ENCODE measurements at places on chromosomes 6 and 20.

DNA sequence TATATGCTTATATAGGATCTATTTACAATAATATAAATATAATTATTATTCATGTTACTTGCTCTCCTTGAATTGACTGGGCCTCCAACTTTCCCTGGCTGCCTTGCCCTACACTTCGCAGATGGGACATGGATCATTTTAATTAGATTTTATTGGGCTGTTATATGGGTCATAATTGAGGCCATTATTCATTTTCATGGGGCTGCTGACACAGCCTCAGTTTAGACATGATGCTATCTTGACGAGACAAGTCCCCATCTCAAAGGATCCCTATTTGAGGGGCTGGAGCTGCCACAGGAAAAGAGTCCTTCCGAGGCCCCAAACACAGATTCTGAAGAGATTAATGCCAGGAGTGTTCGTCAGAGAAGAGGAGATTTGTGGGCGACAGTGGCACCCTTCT, 170.4 kb downstream of the DHX35 start:
- DNase-seq = no peak

DNA sequence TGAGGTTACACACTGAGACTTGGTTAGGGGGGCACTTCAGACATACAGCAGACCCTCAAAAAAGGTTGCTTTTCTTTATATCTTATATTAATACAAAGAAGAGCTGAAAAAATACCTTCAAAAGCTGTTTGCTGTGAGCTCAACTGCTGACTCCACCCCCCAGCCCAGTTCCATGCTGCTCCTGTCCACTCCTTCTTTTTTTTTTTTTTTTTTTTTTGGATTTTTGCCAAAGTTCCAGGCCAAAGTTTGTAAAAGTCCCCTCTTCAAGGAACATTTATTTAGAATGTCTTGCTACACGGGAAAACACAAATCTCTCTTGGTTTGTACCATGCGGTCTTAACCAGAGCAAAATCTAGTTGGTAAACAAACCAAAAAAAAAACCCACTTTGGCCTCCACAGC, 85.3 kb upstream of the AKAP12 start:
- no peak for DNase-seq

DNA sequence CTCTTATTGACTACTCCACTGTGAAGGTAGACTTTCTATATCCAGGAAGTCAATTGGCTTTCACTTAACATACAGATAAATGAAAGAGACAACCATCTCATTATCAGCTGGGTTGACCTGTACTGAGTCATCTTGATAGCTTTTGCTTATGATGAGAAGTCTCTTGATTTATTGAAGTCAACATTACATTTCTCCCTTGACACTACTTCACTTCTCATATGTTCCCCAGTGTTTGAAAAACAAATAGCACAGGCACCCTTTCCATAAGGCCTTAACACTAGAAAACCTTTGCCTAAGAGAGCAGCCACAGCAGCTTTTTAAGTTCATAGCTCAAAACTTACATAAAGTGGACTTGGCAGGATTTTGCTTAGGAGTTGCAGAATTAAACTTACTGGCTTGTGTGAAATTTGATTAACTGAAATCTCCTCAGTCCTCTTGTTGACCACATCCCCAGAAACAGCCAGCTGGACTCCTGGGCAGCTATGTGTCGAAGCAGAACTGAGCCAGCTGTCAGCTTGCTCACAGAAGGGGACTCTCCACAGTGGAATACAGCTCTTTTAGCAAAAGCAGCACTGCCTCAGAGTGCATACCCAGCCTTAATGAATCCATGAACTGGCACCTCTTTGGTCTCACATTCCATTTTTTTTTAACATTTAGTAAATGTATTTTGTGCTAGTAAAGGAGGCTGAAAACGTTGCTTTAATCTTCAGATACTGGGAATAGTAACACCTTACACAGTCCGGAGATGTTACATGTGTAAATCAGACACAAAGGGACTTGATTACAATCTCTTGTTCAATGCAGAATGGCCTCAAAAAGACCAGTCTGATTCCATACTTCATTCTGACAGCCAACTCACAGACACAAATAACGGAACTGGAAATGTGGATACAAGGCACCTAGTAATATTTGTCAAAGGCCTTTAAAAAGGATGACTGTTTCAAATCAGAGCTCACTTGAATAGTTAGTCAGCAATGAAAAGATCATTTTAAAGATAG, 1532.7 kb downstream of the HACE1 start:
- DNase-seq = no peak

DNA sequence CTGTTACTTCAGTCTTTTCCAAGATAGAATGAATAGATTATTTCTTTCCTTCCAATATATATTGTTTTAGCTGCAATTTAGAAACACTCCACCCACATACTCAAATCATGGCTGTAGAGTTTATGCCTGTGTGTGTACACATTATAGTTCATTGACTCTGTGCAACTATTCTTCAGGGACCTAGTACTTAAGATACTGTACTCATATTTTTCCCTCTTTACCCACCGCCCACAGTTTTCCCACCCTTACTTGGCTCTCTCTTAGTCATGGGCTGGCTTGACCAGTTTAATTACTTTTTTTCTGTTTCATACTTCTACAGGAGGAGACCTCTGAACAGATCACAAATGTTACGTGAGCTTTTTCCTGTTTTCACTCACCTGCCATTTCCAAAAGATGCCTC, 30.4 kb downstream of the C6orf89 start:
- no peak for DNase-seq

GRCh38 chr6:43264599-43265145, 21.4 kb downstream of the TTBK1 start:
- DNase-seq = no peak

DNA sequence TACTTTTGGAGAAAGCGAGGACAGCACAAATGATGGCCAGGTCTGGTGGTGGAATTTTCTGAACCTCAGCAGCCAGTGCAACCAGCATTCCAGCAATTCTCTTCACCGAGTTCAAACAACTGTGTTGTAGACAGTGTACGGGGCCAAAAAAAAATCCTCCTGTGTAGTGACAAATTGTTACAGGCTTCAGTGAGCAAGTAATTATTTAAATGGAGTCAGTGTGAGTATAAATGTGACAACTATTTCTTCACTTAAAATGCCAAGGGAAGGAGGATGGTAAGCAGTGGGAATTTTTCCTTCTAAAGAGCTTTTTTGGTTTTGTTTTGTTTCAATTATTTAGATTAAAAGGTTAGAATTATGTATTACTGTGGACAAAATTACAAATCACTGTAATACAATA, 154.1 kb downstream of the TMEM242 start:
- DNase-seq = no peak

- no peak for DNase-seq
Observed at GRCh38 chr6:38976801-38977500, 71.6 kb upstream of the GLP1R start.

DNA sequence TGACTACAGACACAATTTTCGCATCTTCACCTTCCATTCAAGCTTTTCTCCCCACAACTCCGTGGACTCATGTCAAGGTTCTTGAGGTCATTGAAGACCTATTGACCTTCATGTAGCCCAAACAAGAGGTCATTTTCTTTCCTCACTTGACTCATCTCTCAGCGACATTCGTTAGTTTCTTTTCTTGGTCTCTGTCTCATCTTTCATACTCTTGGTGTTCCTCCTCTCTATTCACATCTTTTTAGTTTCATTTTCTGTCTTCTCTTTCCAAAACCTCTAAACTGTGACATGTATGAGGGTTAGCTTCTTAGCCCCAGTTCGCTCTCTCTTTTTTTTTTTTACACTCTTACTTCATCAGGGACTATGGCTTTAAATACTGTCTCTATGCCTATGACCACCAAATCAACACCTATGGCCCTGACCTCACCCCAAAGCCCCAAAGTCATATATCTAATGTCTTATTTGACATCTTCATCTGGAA, 128.6 kb upstream of the BACH2 start:
- no peak for DNase-seq

- DNase-seq = no peak
Observed at GRCh38 chr6:12232339-12232738, 57.8 kb upstream of the EDN1 start.

DNA sequence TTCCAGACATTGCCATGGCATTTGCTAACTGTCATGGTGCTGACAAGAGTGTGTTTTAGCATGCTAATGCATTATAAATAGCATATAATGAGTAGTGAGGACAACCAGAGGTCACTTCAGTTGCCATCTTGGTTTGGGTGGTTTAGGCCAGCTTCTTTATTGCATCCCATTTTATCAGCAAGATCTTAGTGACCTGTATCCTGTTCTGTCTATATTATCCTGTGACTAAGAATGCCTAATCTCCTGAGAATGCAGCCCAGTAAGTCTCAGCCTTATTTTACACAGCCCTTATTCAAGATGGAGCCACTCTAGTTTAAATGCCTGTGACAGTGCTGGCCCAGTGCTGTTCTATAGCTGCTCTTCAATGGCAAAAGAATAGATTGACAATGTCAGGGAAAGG, 781.0 kb upstream of the ADGRB3 start:
- no peak for DNase-seq

DNA sequence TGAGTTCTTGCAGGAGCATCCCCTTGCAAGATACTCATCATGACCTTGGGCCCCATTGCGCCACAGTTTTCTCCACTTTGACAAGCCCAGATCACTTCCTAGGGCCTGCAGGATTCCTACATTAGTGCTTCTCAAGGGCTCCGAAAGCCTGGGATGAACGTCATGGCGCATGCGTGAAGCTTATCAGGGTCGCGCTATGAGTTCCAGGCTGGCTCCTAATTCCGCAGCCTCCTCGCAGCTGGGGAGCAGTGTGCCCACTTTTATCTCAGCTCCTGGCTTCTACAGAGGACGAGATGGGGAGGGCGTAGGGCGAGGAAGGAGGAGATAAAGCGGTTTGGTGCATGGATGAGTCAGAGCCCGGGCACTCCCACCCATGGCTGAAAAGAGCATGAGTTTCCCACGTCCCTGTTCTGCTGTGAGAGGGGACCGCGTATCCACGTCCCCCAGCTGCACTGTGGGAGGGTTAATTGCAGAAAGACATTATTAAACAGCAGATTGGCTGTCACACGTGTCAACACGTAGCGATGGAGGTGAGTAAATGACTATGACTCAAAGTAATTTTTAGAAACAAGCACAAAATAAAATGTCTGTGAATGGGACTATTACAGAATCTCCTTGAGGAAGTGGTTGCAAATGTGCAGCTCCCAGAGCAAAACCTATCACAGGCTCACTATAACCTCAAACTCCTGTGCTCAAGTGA, 72.9 kb upstream of the DSP start:
- no peak for DNase-seq

DNA sequence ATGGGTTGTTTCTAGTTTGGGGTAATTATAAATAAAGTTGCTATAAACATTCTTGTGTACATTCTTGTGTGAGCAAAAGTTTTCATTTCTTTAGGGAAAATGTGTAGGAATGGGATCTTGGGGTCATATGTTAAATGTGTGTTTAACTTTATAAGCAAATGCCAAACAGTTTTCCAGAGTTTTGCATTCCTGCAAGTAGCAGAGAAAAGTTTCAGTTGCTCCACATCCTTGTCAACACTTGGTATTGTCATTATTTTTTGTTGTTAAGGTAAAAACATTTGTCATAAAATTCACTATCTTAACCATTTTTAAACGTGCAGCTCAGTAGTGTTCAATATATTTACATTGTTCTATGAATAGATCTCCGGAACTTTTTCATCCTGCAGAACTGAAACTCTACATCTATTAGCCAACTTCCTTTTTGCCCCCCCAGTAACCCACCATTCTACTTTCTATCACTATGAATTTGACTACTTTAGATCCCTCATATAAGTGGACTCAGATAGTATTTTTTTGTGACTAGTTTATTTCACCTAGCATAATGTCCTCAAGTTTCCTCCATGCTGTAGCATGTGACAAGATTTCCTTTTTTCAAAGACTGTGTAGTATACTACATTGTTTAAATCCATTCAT, 48.4 kb downstream of the PHACTR2 start:
- DNase-seq = no peak

DNA sequence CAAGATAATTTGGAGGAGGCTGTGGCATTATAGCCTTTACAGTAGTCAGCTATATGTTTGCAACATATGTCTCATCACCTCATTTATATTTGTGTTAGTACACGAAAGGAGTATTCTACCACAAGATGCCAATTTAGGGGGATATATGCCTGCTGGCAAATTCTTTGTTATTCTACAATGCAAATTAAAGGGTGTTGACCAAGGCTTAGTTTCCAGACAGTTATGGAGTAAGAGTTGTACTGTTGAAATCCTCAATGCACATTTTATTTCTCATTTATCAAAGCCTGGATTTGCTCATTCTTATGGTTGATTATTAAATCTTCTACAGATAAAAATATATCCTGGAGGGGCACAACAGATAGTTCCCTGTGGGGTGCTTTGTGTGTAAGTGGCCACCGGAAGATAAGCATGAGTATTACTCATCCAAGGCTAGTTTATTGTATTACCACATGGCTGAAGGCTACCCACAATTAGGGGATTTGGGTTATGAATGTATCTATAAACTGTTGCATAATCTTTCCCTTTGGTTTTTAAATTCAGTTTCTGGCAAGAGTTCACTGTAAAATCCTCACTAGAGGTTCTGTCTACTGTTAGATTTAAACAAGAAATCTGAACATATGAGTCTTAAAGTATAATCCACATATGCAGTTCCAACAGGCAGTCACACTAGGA, 9.0 kb downstream of the CST9 start:
- DNase-seq = no peak

DNA sequence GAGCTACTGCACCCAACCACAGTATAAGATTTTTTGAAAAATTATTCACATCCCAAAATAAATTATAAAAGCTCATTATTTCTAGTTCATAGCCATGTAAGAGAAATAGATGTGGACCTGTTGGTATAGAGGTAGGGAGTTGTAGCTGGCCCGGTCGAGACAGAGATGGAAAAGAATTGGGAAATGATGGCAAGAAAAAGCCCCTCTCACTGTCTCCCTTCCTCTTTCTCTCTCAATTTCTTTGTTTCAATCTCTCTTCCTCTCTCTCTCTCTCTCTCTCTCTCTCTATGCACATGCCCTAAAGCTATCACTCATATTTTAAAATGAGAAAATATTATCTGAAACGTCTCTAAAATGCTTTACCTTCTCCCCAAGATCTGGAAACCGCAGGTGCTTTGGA, 80.7 kb upstream of the CD83 start:
- DNase-seq = no peak

DNA sequence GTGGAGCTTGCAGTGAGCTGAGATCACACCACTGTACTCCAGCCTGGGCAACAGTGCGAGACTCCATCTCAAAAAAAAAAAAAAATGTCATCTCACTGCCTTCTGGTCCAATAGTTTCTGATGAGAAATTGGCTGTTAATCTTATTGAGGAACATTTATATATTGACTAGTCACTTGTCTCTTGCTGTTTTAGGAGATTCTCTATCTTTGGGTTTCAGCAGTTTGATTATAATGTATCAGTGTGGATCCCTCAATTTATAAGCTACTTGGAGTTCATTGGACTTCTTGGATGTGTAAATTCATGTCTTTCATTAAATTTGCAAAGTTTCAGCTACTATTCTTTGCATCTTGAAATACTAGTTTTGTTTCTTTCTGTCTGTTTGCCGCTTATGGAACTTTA, 11.2 kb downstream of the ZGPAT start:
- DNase-seq = no peak

GRCh38 chr6:160147146-160147536, 25.5 kb downstream of the SLC22A1 start:
- no peak for DNase-seq

- no peak for DNase-seq
Observed at GRCh38 chr20:572727-573126, 29.1 kb upstream of the CSNK2A1 start.

GRCh38 chr20:19449051-19449450, 236.6 kb downstream of the SLC24A3 start:
- DNase-seq = no peak

Measured in stimulated activated CD4-positive, alpha-beta T cell treated with anti-CD3 and anti-CD28 coated beads, Interleukin-2, amount 100 ng/mL, for 4 hours (primary cell).